ENCODE measurements at places on chromosomes 1 and 21. TPM values are rescaled to one million over a fixed set of nuclear protein-coding genes. Genes with fewer than 3 reads are reported as not detected.

The SLC35F3 gene
- polyA plus RNA-seq = 0.16 TPM

The ERO1B gene
- polyA plus RNA-seq = 2.7 TPM

The TFAP2E gene
- polyA plus RNA-seq = 2.0 TPM

The DDX59 gene
- polyA plus RNA-seq = 17.3 TPM

The TAF1A gene
- 3.7 TPM for polyA plus RNA-seq

The ZNF695 gene
- polyA plus RNA-seq = 0.23 TPM

The COQ8A gene
- polyA plus RNA-seq = 16.2 TPM

The FMO4 gene
- 3.2 TPM for polyA plus RNA-seq

The KDM5B gene
- polyA plus RNA-seq = 12.1 TPM

The S100A7A gene
- not detected for polyA plus RNA-seq

The F5 gene
- polyA plus RNA-seq = 5.3 TPM

The SMG5 gene
- 40.0 TPM for polyA plus RNA-seq

The MYBPH gene
- 0.41 TPM for polyA plus RNA-seq

The APOBEC4 gene
- polyA plus RNA-seq = 2.9 TPM

The OR2M3 gene
- polyA plus RNA-seq = not detected

The TAF5L gene
- polyA plus RNA-seq = 7.7 TPM

The SPATA17 gene
- 3.3 TPM for polyA plus RNA-seq

The FAM43B gene
- 0.20 TPM for polyA plus RNA-seq

The FAM177B gene
- 0.10 TPM for polyA plus RNA-seq

The CXADR gene
- polyA plus RNA-seq = 12.4 TPM

The PALMD gene
- 10.5 TPM for polyA plus RNA-seq

The TTC3 gene
- polyA plus RNA-seq = 24.8 TPM

The TMEM82 gene
- not detected for polyA plus RNA-seq

The A3GALT2 gene
- 0.07 TPM for polyA plus RNA-seq

The DUSP12 gene
- 27.1 TPM for polyA plus RNA-seq

The TMPRSS3 gene
- 3.2 TPM for polyA plus RNA-seq

The GPBP1L1 gene
- 54.1 TPM for polyA plus RNA-seq

The DNAI4 gene
- polyA plus RNA-seq = 6.3 TPM

The CELF3 gene
- polyA plus RNA-seq = 0.11 TPM

The EXTL1 gene
- 0.18 TPM for polyA plus RNA-seq

The B3GALT5 gene
- 0.06 TPM for polyA plus RNA-seq

The WDR4 gene
- polyA plus RNA-seq = 21.0 TPM

The BRINP3 gene
- 0.06 TPM for polyA plus RNA-seq

The KCNK1 gene
- polyA plus RNA-seq = 8.9 TPM

The GATAD2B gene
- polyA plus RNA-seq = 6.0 TPM

The PLA2G2D gene
- 0.06 TPM for polyA plus RNA-seq

Measured in lung (tissue), 17 donors.